ENCODE measurements at places on chromosomes 11 and 22.

- no peak for DNase-seq
Measured at GRCh38 chr11:55956521-55956920, 13.2 kb downstream of the OR10AG1 start.

- no peak for DNase-seq
Measured at GRCh38 chr11:16080688-16081381, 275.5 kb downstream of the SOX6 start.

DNA sequence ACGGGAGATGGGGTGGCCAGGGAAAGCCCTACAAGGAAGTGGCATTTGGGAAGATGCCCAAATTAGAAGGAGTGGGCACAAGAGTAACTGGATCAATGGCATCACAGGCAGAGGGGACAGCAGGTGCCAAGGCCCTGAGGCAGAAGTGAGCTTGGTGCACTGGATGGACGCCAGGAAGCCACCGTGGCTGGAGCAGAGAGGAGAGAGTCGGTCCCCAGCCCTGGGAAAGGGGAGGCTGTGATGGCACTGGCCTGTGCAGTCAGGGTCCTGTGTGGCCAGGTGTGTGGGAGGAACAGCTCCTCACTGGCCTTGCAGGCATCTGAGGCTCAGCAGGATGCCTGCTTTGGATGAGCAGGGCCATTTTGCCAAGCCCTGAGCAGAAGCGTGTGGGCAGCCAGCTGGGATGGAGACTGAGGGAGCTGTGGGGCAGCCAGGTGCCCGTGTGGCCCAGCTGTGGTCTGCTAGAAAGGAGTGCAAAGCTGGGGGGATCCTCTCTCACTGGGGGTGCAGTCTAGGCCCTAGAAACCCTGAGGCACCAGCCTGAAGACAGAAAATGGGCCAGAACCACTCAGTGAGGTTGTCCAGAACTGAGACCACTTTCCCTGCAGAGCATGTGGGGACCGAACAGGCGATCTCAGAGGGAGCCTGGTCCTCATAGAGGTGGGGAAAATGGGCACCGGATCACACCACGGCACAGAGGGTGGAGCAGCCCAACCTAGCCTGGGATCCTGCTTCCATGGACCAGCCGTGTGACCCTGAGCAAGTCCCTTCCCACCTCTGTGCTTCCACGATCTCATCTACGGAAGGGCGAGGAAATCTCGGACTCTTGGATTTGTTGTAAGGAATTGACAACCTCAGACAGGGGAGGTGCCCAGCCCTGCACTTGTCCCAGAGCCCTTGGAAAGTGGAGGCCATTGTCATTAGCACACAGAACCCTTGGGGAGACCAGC is 78.6 kb upstream of the RTL6 start:
- DNase-seq, result no peak

- no peak for DNase-seq
Measured at GRCh38 chr11:86912238-86912637, 43.0 kb downstream of the FZD4 start.

DNA sequence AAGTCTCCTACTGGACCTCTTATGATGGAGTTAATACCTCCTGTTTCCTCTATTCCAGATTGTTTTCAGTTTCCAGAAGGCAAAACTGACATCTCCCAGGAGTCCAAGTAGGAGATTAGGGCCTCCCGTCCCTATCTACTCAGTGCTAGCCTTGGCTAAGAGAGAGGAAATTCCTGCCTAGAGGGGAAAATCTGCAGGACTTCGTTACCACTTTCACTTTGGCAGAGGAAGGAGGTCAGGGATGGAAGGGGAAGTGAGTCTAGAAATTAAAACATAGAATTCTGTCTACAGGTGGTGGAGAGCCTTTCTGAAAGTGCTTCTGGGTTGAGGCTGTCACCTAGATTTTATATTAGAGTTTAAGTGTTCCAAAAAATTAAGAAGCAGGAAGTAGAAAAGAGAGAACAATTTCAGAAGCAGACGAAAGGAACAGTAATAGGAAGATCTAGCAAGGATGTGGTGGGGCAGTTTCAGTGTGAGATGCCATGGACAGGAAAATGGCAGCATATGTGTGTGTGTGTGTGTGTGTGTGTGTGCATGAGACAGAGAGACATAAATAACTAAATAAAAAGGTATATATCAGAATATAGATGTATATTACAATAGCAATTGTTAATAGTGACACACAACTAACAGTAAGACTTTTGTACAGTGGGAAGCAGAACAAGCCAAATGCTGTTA is 2.4 kb upstream of the TRIM68 start:
- DNase-seq, result no peak

DNA sequence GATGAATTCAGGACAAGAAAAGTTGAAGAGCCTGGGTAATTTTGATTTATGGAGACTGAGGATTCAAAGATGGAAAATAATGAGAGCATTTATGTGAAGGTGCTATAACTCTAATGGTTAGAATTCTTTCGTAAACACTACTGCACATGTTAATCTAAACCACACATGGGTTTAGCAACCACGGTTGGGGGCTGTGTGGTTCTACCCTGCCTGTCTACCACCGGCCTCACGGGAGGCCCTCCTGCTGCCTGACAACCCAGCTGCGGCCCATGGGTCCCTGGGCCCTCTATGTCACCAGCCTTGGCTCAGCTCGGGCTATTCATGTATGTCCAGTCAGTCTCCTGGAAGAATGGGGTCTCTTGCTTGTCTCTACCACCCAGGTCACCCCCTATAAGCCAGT is 68.5 kb upstream of the ARFGAP3 start:
- DNase-seq, result no peak

DNA sequence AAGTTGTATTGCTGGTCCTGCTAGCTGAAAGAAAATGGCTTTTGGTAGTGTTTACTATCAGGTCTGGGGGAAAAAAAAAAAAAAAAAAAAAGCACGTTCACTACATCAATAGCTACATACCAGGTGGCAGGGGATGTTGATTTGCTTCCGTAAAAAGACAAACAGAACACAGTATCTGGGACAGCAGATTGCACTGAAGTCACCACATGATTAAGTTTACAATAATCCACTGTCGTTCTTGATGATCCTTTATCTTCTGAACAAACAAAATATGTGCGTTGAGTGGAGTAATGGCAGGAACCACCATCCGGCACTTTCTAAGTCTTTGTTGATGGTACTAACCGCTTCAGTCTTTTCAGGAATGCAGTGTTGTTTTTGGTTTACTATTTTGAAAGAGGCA is 48.7 kb downstream of the DDX6 start:
- DNase-seq, result no peak

DNA sequence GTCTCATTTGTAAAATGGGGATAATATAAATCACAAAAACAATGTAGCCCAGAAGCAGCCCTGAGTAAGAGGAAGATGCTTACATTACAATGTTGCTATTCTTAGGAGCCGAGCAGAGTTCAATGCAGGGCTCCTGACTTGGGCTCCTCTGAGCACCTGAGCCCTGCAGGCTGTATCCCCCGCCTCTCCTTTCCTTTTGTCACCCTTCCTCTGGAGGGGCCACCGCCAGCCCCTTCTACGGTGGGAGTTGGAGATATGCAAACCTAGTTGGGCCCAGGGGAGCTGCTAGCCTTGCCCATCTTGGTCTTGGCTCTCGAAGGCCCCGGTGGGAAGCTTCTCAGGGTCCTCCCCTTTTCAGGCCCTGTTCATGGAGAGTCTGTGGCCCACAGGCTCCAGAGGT is 8.4 kb upstream of the CSNK1E start:
- no peak for DNase-seq

- DNase-seq, result no peak
Measured at GRCh38 chr11:74696500-74696899, 34.7 kb downstream of the CHRDL2 start.

GRCh38 chr11:34855754-34856095 is 60.5 kb downstream of the APIP start:
- no peak for DNase-seq

DNA sequence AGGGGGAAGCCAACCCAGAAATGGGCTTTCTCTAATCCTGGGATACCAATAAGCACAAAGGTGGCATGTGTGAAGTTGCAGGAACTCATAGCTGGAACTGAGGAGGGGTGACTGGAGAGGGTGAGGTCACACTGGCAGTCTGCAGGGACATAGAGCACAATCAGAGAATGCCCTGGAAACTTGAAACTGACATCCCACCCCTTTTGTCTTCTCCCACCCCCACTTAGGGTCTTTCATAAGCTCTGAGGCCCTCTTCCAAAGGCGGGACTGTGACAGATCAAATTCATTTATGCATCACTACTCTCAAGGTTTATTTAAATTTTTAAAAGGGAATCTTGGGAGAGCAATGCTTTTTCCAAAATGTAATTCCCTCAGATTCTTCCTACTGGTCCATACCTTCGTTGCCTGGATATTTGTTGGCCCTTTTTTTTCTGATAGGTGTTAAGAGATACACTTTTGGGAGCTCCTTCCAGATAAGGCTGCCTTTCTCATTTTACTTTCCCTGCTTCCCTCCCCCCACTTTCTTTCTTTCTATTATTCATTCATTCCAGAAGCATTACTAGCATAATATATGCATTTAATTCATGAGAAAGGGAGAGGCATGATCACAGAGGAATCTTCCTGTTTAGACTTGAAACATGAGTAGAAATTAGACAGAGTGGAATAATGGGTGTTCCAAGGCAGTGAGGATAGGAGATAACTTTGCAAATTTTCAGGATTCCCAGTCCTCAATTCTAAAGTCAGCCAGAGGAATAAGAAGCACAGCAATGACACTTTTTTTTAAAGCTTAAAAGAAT is 14.8 kb downstream of the OR51E2 start:
- no peak for DNase-seq

DNA sequence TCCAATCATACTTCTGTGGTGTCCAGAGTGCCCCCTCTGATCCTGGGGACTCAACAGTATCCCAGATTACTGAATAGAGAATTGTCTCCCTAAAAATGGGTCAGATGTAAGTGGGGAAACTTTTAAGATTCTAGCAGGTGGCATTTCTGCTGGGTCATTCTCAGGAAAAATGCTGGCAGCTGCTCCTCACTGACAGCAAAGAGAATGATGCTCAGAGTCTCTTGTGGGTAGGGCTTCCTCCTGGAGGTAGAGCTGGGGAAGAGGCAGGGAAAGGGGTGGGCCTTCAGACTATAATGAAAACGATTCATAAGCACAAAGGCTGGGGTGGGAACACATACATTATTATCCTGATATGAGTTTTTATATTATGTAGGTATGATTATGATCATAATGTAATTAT is 647.2 kb downstream of the NELL1 start:
- DNase-seq, result no peak

GRCh38 chr11:35257281-35257680 is 118.3 kb downstream of the CD44 start:
- DNase-seq, result no peak

GRCh38 chr11:28517621-28518020 is 409.4 kb downstream of the METTL15 start:
- DNase-seq, result no peak

- no peak for DNase-seq
Measured at GRCh38 chr22:50640857-50641647, 13.1 kb upstream of the ARSA start.

GRCh38 chr11:119713359-119714040 is 15.5 kb downstream of the NECTIN1 start:
- no peak for DNase-seq

- DNase-seq, result no peak
Measured at GRCh38 chr11:130096823-130097222, 27.1 kb downstream of the APLP2 start.

DNA sequence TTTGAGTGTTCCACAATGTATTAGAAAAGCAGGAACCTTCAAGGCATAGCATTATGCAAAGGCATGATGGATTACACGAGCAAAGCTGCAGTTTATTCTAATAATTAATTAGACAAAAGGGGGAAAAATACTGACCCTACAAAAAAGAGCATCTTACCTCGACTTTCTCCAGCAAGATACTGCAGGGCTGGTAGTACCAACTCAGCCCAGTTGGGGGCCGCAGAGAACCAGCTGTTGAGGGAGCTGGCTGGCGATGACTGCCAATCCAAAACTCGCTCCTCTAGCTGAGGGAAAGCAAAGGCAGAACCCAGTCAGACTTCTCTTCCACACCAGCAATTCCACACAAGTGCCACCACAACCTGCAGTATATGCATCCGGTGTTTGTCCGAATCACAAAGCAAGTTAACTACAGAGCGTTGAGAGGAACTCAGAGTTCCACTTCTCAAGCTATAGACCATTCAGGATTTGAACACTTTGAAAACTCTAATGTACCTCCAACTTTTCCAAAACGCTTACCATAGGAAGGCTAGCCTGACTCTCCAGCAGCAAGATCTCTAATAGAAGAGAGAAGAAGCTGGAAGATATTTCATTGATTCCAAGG is 13.7 kb downstream of the NFRKB start:
- no peak for DNase-seq

GRCh38 chr11:69638941-69639681 is 1.8 kb upstream of the CCND1 start:
- DNase-seq, result no peak

GRCh38 chr11:17917556-17917955 is 95.3 kb downstream of the SERGEF start:
- no peak for DNase-seq

- DNase-seq, result no peak
Measured at GRCh38 chr11:26715133-26715532, 6.7 kb downstream of the SLC5A12 start.

GRCh38 chr11:96472085-96472484 is 82.3 kb downstream of the JRKL start:
- DNase-seq, result no peak

DNA sequence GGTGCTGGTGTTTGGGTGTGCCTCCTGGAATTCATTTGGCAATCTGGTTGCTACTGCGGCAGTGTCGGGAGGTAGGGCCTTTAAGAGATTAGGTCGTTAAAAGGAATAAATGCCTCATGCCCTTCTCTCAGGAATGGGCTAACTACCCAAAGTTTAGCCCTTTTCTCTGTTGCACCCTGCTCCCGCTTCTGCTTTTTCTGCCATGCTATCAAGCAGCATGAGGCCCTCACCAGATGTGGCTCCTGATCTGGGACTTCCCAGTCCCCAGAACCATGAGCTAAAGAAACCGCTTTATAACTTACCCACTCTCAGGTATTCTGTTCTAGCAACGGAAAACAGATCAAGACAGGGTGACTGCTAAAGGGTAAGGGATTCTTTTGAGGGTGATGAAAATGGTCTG is 6.3 kb downstream of the EIF3D start:
- no peak for DNase-seq

DNA sequence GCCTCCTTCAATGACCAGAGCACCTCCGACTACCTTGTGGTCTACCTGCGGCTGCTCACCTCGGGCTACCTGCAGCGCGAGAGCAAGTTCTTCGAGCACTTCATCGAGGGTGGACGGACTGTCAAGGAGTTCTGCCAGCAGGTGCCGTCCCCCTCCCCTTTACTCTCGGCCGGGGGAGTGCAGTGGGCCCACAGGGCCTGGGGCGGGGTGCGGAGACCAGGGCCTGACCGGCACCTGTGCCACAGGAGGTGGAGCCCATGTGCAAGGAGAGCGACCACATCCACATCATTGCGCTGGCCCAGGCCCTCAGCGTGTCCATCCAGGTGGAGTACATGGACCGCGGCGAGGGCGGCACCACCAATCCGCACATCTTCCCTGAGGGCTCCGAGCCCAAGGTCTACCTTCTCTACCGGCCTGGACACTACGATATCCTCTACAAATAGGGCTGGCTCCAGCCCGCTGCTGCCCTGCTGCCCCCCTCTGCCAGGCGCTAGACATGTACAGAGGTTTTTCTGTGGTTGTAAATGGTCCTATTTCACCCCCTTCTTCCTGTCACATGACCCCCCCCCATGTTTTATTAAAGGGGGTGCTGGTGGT is 11.0 kb downstream of the OTUB1 start:
- DNase-seq, result no peak
